ENCODE measurements at places on chromosomes 5 and 9. TPM values are rescaled to one million over a fixed set of nuclear protein-coding genes. Genes with fewer than 3 reads are reported as not detected.

DNA sequence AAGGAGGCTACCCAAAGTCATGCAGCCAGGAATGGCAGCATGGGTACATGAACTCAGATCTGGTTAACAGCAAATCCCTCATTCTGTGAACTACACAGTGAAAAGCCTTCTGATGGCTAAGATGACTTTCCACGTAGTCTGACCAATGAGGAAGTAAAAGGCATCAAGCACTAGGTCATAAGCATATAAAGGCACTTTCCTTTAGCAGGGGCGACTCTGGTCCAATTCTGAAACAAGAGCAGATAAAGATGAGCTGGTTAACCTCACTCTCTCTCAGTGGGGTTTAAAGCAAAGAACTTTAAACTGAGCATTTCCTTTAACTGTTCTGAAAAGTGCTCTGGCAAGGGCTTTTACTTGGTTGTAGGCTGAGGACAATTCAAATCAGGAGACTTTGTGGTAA, 21.1 kb downstream of the PSMB7 start:
- no peak for DNase-seq

- no peak for DNase-seq
Observed at GRCh38 chr9:26415528-26415927, 477.1 kb downstream of the CAAP1 start.

GRCh38 chr5:16901021-16901644, 35.0 kb downstream of the MYO10 start:
- no peak for DNase-seq

GRCh38 chr9:131875828-131876485, 136.1 kb upstream of the RAPGEF1 start:
- no peak for DNase-seq

GRCh38 chr9:77826621-77827020, 178.5 kb upstream of the GNA14 start:
- DNase-seq, result no peak

- DNase-seq, result no peak
Observed at GRCh38 chr9:130327070-130327780, 61.7 kb downstream of the HMCN2 start.

DNA sequence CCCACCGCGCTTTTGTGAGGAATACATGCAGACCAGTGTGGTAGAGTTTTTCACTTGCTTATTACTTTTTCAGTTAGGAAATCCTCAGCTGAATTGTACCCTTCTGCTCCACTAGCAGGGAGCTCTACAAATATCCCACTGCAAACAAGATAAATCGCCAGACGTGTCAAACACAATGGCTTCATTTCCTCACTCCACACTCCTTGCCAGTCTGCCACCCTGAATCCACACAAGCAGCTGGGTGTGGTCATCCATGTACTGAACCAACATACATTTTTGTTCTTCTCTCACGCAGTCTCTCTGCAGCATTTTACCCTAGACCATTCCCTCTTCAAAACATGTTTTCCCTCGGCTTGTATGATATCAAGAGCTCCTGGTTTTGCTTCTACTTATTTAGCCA, 3.7 kb upstream of the ROR2 start:
- DNase-seq, result no peak

- DNase-seq, result no peak
Observed at GRCh38 chr9:18189871-18190670, 283.9 kb upstream of the ADAMTSL1 start.

DNA sequence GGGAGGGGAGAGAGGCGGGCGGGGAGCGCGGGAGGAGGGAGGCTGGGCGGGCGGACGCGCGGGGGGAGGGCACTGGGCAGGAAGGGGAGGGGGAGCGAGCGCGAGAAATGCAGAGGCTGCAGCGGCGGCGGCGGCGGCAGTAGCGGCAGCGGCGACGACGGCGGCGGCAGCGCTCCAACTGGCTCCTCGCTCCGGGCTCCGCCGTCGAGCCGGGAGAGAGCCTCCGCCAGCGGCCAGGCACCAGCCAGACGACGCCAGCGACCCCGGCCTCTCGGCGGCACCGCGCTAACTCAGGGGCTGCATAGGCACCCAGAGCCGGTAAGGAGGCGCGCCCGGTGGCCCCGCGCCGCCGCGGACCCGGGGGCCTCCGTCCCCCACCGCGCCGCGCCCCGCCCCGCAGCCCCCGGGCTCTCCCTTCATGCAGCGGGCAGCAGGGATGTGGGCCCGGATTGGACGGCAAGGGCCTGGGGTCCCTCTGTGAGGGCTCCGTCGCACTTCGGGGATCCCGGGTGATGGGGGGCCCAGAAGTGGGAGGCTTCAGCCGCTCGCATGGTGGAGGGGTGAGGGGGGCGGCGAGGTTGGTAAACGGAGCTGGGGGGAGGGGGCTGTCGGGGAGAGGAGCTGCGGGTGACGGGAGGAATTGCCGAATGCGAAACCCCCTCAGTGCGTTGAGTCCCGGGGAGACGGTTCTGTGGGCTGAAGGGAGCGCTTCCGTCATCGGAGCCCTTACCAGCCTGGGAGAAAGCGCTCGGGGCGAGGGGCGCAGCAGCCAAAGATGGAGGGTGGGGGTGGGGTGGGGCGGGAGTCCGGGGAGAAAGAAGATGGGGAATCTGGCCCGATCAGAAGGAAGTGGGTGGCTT, at the start of gene BASP1:
Gene BASP1, plus strand, starts transcription at position 139 of the 860 bp plus-strand sequence. CDS start 57,586 bp downstream, outside the sequence.
- peak; percentile 35 for DNase-seq

DNA sequence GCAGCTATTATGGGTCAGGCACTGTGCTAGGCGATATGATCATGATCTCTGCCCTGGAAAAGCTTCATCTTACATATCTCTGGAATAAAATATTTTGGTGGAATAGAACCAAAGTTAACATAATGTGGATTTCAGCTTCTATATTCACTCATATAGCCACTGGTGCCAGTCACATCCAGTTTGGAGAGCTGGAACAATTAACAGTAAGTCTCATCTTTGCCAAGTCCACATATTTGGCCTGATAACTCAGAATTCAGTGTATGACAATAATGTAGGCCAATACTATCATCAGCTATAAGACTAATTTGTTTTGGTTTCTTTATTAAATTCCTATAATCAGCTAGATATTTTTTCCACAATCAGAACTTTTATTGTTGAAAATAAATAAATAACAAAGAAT, 5.9 kb upstream of the FAM13B start:
- DNase-seq, result no peak

- DNase-seq, result no peak
Observed at GRCh38 chr9:33065157-33066076, 11.1 kb downstream of the SMU1 start.

- DNase-seq, result peak; percentile 55
Observed at GRCh38 chr5:98768160-98768959, 5.1 kb upstream of the RGMB start.

GRCh38 chr5:69137807-69138206, 29.1 kb upstream of the CCNB1 start:
- no peak for DNase-seq

- DNase-seq, result no peak
Observed at GRCh38 chr5:61916621-61917620, 389.1 kb upstream of the KIF2A start.

DNA sequence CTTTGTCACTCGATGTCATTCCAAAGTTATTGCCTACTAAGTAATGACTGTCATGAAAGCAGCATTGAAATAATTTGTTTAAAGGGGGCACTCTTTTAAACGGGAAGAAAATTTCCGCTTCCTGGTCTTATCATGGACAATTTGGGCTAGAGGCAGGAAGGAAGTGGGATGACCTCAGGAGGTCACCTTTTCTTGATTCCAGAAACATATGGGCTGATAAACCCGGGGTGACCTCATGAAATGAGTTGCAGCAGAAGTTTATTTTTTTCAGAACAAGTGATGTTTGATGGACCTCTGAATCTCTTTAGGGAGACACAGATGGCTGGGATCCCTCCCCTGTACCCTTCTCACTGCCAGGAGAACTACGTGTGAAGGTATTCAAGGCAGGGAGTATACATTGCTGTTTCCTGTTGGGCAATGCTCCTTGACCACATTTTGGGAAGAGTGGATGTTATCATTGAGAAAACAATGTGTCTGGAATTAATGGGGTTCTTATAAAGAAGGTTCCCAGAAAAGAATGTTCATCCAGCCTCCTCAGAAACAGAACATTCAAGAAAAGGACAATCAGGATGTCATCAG, 11.3 kb downstream of the TLR4 start:
- DNase-seq, result no peak

DNA sequence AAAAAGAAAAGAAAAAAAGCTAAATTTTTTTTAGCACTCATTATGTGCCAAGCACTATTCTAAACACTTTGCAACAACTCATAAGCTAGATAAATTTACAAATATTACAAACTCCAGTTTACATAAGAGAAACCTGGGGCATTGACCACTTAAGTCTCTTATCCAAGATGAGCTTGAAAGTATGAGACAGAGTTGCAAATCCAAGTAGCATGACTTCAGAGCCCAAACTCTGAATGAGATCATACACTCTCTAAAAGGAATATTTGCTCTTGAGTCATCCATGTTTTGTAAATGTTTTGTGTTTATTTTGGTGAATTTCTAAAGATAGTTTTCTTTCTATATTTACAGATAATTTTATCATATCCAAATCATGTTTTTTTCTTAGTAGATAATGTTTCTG, 4.0 kb upstream of the SHOC1 start:
- DNase-seq, result no peak

DNA sequence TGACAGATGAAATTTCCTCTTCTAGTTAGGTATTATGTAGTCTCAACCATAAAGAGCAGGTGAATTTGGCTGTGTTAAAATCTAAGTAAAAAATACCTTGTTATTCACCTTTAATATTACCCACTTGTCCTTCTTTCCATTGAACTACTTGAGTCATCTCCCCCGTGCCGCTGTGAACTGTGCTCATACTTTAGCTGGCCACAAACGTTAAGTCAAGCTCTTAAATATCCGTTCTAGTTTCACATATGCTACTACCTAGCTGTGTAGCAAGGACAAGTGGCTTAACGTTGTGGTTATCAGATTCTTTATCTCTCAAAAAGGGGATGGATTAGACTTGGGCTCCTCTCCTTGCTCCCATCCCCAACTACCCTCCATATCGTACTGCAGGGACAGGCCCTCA, 110.4 kb downstream of the EFNA5 start:
- no peak for DNase-seq

DNA sequence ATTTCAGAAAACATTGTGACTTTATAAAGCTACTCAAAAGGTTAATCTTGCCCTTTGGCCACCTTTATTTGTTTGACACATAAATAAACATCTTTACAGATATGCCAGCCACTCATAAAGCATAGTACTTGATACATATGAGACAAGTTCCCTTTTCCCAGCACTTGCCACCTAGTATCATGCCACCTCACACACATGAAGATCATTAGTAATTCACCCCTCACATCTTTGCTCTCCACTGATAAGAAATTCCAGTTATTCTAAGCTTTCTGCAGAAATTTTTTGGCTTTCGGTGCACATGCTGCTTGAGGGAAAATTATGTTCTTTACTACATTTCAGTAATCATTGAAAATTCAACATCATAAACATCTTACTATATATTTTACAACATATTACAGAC, 59.1 kb downstream of the DEPDC1B start:
- no peak for DNase-seq

- DNase-seq, result no peak
Observed at GRCh38 chr9:127488946-127489345, 37.6 kb downstream of the LRSAM1 start.

DNA sequence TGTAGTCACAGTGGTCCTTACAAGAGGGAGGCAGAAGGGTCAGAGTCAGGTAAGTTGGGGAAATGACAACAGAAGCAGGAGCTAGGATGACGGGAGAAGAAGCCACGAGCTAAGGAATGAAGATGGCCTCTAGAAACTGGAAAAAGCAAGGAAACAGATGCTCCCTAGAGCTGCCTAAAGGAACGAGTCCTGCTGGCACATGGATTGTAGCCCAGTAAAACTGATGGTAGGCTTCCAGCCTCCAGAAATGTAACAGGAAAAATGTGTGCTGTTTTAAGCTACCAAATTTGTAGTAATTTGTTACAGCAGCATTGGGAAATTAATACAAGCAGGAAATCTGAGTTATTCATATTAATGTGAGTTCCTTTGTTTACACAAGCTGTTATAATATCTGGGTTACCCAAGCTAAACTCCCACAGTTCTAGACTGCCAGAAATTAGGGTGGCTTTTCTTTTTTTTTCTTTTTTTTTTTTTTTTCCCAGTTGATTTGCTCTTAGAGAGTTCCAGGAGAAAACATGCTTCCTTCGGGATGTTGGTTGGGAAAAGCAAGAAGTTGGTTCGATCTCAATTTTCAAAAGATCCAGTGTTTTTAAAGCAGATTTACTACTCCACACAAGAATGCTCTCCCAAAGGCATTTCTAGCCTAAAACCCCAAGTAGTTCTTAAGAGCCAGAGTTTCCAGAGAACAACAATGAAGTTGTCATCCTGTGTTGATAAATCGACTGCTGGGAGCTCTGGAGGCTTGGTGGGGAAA, 400.0 kb upstream of the SLC24A2 start:
- no peak for DNase-seq

DNA sequence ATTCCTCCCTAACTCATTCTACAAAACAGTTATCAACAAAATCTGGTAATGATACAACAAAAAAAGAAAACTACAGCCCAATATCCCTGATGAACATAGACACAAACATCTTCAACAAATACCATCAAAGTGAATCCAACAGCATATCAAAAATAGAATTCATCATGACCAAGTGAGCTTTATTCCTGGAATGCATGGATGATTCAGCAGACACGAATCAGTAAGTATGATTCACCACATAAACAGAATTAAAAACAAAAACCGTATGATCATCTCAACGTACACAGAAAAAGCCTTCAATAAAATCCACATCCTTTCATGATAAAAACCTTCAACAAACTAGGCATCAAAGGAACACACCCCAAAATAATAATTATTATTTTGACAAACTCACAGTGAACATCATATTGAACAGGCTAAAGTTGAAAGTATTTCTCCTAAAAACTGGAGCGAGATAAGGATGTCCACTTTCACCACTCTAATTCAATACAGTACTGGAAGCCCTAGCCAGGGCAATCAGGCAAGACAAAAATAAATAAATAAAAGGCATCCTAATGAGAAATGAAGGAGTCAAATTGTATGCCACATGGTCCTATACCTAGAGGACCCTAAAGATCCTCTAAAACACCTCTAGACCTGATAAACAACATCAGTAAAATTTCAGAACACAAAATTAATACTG, 305.1 kb upstream of the RGMB start:
- DNase-seq, result no peak

GRCh38 chr9:2367970-2368369, 253.6 kb upstream of the VLDLR start:
- DNase-seq, result no peak

Gene TRPM3
- 43.9 TPM for total RNA-seq

Gene TSLP
- total RNA-seq, result 1.7 TPM

Gene ANKRD34B
- total RNA-seq, result 0.16 TPM

Gene SLC36A3
- 8.3 TPM for total RNA-seq

All from testis (tissue), 5 donors.